ENCODE measurements at places on chromosomes 11 and 22.
A peak's percentile ranks its signal among the peaks of the same experiment; 100 is the strongest.

- DNase-seq, result no peak
Measured at GRCh38 chr22:19396934-19397733, 34.4 kb downstream of the HIRA start.

GRCh38 chr11:65182258-65183170, 786 bp downstream of the CAPN1 start:
- peak; percentile 42 for DNase-seq

- DNase-seq, result no peak
Measured at GRCh38 chr22:37376643-37377042, 50.6 kb downstream of the ELFN2 start.

DNA sequence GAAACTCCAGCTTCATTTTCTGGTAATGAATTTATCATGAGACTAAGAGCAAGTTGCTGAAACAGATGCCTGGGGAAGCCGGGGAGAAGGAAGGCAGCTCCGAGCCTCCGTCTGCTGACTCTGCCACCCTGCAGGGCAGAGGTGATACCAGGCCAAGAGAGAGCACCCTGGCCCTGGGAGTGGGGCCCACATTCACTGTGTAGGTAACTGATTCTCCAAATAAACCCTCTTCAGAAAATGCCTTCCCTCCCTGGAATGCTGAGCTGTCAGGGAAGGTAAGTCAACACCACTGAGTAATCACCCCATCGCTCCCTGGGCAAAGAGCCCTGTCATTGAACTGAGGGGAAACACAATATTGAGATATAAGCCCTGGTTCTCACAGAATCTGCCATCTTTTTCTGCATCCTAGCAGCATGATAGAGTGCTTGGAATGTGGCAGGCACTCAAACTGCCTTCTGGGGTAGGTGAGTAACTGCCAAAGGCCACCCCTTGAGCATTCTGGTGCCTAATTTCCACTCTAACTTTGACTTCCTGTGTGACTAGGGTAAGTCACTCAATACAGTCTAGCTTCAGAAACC, 147.6 kb downstream of the SPATA19 start:
- no peak for DNase-seq

- peak; percentile 32 for DNase-seq
Measured at GRCh38 chr22:26949193-26949592, 291.8 kb downstream of the MIAT start.

GRCh38 chr11:121670266-121670665, 217.5 kb upstream of the SORL1-AS1 start:
- no peak for DNase-seq

GRCh38 chr11:17547932-17548331, 873 bp downstream of the OTOG start:
- DNase-seq, result no peak

GRCh38 chr11:46223252-46223513, 54.3 kb upstream of the CREB3L1 start:
- no peak for DNase-seq

- DNase-seq, result no peak
Measured at GRCh38 chr11:14934641-14935351, 37.4 kb downstream of the CALCA start.

DNA sequence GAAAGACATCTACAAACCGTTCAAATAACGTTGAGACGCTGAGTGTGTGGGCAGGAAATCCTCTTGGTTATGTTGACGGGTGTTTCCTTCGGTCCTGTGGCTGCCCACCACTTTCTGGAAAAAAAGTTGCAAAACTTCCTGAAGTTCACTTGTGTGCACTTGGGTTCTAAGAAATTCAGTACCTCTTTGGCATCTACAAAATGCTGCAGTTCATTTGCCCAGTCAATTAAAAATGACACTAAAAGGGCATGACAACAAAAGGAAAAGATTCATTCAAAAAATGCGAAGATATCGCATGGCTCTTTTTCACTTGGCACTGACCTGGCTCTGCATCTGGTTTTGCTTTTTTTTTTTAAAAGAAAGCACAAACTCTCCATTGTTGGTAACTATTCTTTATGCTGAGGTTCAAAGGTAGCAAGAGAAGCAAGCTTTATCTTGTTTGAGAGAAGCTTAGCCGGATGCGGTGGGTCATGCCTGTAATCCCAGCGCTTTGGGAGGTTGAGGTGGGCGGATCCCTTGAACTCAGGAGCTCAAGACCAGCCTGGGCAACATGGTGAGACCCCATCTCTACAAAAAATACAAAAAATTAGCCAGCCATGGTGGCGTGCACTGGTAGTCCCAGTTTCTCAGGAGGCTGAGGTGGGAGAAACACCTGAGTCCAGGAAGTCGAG, 10.6 kb upstream of the XBP1 start:
- no peak for DNase-seq

GRCh38 chr22:25919452-25919851, 177.5 kb downstream of the MYO18B start:
- DNase-seq, result no peak

DNA sequence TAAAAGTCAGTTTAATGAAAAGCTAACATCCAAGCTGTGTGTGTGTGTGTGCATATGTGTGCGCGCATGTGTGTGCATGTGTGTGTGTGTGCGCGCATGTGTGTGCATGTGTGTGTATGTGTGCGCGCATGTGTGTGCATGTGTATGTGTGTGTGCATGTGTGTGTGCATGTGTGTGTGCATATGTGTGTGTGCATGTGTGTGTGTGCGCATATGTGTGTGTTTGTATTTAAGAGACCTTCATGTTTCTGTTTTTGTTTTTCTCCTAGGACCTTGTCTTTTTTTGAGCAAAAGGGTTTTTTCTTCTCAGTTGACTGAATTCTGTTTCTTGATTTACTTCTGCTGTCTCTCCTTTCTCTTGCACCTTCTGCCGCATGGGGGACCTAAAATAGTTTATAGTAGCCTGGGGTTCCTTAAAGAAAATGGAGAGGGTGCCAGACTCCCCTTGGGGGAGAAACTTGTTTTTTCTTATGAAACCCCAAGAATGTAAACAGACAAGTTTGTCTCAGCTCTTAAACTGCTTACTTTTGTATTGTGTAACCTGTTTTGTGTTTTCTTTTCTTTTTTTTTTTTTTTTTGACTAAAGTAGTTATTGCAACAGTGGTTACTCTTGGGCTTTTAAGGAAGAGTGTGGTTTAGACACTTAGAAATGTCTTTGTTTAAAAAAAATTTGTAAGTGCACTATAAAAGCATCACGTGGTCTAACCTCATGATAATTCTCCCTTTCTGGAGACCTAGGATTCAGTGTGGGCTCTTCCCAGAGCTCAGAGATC, 53.0 kb downstream of the OSBPL5 start:
- peak; percentile 57 for DNase-seq

- no peak for DNase-seq
Measured at GRCh38 chr22:40719599-40719998, 40.3 kb downstream of the MCHR1 start.

- no peak for DNase-seq
Measured at GRCh38 chr11:62024936-62025486, 57.6 kb upstream of the FTH1 start.

GRCh38 chr11:4610258-4610935, 2.4 kb upstream of the TRIM68 start:
- peak; percentile 45 for DNase-seq

DNA sequence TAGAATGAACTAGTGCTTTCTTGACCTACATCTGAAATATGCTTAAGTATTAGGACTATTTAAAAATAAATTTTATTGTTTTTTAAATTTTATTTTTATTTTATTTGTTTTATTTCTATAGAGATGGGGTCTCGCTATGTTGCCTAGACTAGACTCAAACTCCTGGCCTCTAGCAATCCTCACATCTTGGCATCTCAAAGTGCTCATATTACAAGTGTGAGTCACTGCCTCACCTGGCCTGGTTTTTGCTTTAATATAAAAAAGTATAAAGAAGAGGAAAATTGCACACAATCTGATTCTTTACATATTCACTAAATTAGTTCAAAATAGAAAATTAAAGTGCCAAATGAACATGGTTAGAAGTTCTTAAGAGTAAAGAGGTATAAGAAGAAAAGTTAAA, 37.5 kb downstream of the HEPHL1 start:
- no peak for DNase-seq

DNA sequence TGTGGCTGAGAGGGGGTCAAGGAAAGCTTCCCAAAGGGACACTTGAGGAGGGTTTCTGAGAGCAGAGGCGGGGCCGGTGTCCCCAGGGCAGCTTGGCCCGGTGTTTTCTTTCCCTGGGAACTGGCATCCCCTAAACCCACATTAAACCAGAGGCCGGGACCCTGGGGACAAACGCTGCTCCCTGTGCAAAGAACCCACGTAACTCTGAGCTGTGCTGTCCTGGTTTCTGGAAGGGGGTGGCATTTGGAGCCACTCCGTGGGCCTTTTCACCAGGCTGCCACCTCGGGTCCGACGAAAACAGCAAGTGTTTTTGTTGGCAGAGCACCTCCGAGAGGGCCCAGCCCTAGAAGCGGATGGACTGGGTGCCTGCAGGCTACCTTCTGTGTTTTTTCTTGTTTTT, 100.2 kb upstream of the ANO1 start:
- no peak for DNase-seq

DNA sequence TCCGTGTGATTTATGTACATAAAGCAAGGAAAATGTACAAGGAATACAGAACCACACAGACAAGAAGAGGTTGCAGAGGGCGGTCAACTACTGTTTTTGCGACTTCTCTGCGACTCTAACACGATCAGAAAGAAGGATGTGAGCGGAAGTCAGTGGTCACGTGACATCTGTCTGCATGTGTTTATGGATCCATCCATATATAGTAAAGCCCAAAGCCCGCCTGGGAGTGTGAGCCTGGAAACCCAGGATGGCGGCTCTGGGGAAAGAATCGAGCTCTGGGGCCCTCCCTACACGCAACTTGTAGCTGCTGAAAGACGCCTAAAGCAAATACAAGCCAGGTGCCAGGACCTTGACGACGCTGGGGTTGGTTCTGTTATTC, 8.8 kb downstream of the OSBPL5 start:
- DNase-seq, result no peak

GRCh38 chr11:122731500-122731913, 76.0 kb downstream of the UBASH3B start:
- DNase-seq, result peak; percentile 91

GRCh38 chr11:130726234-130727037, 189.8 kb downstream of the SNX19 start:
- DNase-seq, result peak; percentile 59

- peak; percentile 73 for DNase-seq
Measured at GRCh38 chr11:73393479-73394415, 17.5 kb downstream of the RELT start.

DNA sequence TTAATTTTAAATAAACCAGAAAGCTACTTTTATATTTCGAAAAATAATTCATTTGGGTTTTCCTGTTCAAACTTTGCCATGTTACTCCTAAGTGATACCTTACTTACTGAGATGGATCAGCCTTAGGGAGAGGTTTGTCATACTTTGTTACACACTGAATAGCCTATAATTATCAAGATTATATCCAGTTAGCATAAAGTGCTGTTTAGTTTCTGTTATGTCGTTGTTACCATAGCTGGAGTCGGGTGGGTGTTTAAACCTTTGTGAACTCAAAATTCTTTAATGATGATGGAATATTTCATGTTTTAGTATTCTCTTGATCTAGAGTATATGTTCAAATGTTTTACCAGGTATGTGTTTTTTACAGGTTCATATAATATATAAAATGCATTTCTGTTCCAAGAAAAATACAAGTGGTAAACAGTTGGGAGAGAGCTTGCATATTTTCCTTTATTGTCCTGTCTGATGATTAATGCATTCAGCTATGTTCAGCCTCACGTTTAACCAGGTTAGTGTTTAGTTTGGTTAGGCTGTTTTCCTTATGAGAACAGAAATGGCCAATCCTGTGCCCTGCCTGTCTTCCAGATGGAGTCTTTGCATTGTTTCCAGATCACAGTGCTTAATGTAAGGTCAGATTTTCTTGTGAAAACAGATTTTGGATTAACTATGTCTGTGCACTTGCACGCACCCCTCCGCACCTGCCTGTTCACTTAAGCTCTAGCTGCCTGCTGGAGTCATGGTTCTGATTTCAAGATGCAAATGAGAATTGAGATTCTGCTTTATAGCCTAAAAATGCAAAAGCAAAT, 105.6 kb downstream of the ATXN10 start:
- peak; percentile 69 for DNase-seq

DNA sequence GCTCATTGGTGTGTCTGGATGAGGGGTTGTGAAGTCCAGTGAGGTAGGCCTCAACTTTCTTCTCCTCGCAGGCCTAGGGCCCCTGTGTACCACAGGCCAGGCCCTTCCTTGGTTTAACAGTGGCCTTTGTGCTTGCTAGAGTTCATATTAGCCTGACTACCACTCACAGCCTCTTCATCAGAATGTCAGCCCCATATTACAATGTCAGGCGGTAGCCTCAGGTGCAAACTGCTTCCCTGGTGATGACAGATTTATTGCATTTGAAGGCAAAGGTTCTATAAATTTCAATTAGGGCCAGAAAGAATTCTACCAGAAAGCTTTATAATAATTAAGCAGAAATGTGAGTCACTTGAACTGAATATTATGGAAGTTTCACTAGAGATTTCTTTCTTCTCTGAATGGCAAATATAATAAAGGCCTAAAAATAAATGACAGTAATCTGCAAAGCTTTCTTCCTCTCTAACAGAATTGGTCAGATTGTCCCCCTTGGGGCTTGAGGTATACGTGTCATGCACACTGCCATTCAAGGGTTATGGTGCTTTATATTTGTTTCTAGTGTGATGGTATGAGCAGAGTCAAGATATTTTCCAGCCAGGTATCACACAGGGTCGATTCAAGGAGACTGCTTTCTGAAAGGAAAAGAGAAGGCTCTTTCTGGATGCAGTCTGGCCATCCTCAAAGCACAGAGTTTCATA, 210.3 kb downstream of the CWF19L2 start:
- no peak for DNase-seq

DNA sequence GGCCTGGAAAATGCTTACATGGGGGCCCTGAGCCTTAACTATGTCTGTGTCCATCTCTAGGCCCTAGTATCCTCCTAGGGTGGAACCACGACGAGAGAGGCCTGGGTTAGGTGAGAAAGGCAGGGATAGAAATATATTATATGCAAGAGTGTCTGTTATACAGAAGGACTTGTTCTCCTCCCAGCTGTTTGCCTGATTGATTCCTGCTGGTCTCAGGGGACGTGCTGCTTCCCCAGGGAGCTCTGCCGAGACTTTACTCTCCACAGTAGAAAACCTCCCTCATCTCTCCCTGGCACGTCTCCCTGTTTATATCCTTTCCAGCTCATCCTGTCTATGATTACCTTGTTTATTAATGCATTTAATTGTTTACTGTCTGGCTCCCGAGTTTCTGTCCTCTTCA, 132.6 kb downstream of the MIAT start:
- DNase-seq, result no peak

Data from M059J (cell line).